ENCODE measurements at places on chromosomes 11 and 22.

DNA sequence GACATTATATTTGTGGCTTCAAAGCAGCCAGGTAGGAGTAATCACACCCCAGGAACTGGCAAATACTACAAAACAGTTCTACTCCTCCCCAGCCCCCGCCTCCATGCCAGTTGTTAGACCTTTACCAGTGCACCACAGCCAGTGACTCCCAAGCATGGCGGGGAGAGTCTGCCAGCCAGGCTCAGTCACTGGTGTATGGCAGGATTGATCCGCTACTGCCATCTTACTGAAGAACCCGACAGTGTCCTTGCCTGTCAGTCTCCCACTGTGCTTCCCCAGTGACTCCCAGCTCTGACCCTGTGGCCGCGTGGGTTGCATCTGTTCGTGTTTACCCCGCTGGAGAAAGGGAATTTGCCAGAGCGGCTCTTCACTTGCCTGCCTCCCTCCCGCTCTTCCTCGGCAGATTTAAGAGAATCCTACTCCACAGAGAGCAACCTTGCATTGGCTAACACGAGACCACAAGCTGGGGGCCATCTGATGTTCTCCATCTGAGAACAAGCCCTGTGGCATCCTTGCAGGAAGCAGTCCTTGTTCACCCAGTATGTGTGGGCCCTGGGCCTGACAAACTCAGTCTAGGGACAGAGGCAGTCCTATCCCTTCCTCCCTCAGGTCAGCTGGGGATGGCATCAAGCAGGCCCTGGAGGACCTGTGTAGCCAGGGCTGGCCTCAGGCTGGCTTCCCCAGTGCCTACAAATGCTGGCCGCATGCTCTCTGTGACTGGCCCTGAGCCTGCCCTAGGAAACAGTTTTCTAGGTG is 33.1 kb downstream of the GNAZ start:
- no peak for DNase-seq

- DNase-seq: no peak
These were observed 74.1 kb downstream of the PRSS23 start for GRCh38 chr11:86874304-86875056.

DNA sequence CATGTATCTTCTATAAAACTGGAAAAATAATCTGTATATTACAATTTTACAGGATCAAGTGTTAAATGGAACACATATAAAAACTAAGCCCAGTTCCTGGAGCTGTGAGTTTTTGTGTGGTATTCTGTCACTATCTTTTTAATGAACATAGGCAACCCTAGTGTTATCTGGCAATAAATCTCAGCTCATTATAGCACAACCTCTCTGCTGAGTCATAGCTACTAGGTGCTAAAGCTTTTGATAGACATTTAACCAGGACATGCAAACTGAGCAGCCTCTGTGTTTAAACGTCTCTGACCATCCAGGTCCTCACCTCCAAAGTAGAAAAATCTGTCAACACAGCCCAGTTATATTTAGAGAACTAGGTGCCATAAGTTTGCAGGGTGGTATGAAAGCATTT is 91.0 kb upstream of the CARD18 start:
- no peak for DNase-seq

DNA sequence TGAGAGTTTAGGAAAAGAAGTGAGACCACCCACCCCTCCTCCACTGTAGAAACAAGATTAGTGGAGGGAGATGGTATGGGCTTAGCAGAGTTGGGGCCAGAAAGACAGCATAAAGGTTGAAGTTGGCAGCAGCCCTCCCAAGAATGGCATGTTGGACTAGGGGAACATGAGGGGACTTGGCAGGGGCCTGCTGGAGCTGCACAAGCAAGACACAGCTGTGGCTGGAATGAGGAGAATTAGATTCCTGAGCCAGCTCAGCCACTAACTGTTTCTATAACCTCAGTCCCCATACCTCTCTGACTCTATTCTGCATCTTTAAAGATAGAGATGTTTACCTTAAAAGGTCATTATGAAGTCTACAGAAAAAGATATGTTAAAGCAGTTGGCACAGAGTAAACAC is 13.2 kb downstream of the MAP6 start:
- no peak for DNase-seq

- DNase-seq: no peak
These were observed 9.5 kb upstream of the UPB1 start for GRCh38 chr22:24485608-24486007.

DNA sequence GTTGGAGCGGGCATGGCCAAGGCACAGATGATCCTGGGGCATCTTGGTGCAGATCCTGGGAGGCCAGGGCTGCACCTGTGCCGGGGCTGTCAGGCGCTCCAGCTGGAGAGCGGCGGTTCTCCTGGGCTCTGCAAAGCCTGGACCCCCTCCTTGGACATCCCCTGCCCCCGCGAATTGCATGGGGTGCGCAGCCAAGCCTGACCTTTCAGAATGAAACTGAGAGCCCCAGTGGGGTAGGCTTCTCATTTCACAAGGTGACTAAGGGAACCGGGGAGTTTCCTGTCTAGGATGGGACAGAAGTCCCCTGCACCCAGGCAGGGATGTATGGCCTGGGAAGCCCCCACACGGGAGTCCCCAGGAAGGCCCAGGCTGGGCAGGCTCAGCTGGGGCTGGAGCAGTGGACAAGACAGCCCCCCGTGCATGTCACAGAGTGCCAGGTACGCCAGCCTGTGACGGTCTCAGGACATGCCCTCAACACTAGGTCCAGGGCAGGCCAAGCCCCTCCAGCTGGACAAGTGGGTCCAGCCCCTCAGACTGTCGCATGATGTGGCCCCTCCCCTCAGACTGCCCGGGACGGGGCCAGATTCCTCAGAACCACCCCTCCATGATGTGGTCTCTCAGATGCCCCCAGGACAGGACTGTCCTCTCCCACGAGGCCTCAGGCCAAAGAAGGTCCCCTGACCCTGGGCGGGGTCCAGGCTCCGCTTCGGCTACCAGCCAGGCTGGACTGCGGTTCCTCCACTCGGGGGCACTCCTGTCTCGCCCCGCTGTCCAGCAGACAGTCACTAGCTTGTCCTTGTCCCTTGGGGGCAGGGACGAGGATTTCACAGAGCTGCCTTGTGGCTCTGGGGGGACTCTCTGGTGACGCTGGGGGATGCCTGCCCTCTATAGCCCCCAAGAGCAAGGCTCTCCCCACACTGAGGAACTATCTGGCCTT is 2.3 kb downstream of the LSP1 start:
- peak; percentile 80 for DNase-seq

DNA sequence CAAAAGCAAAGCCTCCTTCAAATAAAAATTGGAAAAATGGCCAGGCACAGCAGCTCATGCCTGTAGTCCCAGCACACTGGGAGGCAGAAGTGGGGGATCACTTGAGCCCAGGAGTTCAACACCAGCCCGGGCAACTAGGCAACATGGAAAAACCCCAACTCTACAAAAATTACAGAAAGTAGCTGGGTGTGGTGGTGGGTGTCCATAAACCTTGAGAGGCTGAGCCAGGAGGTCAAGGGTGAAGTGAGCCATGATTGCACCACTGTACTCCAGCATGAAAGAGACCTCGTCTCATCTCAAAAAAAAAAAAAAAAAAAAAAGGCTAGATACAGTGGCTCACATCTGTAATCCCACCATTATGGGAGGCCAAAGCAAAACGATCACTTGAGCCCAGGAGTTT is 22.3 kb downstream of the DDX6 start:
- no peak for DNase-seq

DNA sequence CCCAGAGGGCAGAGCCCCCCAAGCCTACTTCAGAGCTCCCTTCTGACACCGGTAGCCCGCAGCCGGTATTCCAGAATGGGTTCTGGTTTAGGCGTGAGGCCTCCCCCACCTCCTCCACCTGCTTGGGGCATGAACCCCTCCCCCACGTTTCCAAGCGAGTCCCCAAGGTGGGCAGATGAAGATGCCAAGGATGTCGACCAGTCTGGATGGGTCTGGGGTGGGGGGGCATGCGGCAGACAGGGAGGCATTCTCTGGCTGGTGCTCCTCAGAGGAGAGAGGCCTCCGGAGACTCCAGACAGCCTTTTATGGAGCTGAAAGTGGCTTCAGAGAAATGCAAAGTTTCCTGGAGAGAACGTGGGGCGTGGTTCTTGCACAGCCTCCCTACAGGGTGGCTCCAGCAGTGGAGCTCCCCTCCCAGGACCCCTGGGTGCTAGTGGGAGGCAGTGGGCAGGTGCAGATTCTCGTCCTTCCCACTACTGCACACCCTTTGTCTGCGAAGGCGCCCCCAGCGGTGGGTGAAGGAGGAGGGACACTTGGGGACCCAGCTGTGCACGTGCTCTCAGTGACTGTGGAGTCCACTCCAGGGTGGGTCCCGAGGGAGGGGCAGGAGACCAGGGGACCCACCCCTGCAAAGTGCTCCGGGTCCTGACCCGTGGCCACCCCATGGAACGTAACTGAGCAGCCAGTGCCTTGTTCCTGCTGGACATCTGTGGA is 4.2 kb downstream of the CCND1 start:
- DNase-seq: no peak

GRCh38 chr22:16917144-16918003 is 90.6 kb downstream of the GAB4 start:
- peak; percentile 74 for DNase-seq

- no peak for DNase-seq
These were observed 38.6 kb downstream of the CEP164 start for GRCh38 chr11:117366248-117366647.

DNA sequence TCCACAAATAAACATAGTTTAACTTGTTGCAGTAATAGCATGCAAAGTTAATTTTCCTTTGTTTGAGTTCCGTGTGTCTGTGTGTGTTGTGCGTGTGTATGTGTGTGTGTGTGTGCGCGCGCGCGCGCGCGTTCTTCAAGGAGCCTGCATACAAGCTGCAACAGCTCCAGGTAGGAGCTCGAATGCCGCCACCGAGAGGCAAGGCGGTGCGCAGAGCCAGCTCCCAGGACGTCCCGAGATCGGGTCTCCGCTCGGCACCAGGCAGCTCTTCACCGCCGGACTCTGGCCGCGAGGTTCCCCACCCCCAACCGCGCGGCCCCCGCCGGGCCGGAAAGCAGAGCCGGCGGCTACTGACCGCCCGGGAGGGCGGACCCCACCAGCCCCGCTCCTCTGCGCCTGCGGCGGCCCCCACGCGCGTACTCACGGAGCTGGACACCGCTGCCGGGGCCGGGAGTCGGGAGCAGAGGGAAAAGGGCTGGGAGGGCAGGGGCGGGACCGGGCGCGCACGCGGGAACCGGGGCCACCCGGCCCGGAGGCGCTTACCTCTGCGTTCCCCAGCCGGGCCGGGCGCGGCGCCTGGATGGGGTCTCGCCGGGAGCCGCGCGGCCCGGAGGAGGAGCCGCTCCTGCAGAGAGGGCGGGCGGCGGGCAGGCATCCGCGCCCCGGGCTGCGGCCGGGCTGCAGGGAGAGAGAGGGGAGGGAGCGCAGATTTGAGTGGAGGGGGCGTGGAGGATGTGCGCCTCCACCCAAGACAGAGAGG is 40.4 kb upstream of the AKIP1 start:
- peak; percentile 20 for DNase-seq

GRCh38 chr11:21582791-21583190 is 610.1 kb upstream of the ANO5 start:
- DNase-seq: no peak

GRCh38 chr22:49406047-49406650 is 421.5 kb downstream of the BRD1 start:
- no peak for DNase-seq

- DNase-seq: no peak
These were observed 77.5 kb upstream of the PHOX2A start for GRCh38 chr11:72321381-72321996.

GRCh38 chr11:5364214-5364613 is 12.9 kb downstream of the OR51B6 start:
- DNase-seq: no peak

GRCh38 chr11:33134276-33134675 is 27.0 kb downstream of the CSTF3 start:
- no peak for DNase-seq

- no peak for DNase-seq
These were observed 7.2 kb downstream of the DKK3 start for GRCh38 chr11:12001186-12001585.

DNA sequence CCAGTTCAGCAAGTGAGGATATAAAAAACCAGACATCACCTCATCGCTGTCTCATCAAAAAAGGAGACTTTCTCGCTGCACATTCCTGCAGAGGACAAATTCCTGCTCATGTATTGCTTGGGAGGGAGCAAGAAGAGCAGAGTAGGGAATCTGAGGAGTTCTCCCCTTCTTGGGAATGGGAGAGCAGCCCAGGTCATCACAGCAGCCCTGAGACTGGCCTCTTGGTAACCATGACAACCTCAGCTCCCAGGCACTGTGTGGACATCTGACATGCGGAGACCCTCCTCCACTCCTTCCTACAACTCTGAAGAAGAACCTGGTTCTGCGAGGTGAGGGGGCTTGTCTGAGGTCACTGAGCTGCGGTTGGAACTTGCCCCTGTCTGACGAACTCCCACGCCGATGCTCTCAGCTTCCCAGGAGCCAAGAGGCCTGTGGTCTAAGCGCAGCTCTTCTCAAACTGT is 17.9 kb downstream of the RFPL1 start:
- DNase-seq: no peak

GRCh38 chr11:26964339-26964738 is 29.6 kb upstream of the FIBIN start:
- DNase-seq: no peak

DNA sequence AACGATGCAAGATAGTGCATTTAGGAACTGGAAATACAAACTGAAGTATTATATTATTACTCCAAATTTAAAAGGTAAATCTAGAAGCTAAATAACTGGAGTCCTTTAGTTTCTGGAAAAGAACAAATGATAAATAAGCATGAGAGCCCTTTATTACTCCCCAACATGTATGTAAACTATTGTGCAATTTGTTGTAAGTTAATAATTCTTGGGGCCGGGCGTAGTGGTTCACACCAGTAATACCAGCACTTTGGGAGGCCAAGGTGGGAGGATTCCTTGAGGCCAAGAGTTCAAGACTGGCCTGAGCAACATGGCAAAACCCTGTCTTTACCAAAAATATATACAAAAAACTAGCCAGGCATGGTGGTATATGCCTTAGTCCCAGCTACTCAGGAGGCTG is 11.1 kb downstream of the SGSM3 start:
- DNase-seq: no peak

DNA sequence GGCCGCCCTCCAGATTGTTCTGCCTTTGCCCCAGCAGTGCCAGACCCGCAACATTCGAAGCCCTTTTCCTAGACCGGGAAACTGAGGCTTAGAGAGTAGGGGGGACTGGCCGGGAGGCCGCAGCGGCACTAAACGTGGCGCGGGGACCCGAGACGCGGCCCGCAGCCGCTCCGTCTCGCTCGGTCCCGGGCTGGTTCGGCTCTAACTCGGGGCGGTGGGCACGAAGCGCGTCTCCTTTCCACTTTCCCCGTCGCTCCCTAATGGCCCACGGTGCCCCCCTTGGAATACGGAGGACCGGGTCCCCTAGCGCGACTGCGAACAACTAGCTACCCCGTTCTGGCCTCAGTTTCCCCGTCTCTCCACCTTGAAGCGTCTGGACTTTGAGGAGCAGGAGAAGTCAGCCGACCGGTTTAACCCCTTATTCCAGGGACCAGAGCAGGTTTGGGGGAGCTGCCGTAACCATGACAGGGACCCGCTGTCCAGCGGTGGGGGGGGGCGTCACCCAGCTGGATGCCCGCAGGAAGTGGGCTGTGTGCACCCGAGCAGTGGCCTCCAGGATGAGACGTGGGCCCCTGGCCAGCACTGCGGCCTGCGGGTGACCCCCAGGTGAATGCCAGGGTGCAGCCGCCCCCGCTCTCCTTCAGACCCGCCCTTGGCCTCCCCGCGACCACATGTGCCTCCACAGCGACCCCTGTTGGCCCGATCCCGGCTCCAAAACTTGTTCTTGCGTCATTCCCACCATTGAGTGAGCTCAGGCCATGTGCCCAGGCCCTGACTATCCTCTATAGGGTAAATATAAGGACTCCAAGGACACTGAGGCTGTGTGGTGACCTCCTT is 1.1 kb downstream of the CDC42EP1 start:
- peak; percentile 91 for DNase-seq

- no peak for DNase-seq
These were observed 12.5 kb upstream of the MUC6 start for GRCh38 chr11:1049071-1049405.

All from stimulated activated naive CD8-positive, alpha-beta T cell treated with anti-CD3 and anti-CD28 coated beads, Interleukin-15, Interleukin-2, amounts not matched to agents 100 U/mL and 50 U/mL, for 24 hours (primary cell).